ENCODE measurements at places on chromosomes 7 and 10.

DNA sequence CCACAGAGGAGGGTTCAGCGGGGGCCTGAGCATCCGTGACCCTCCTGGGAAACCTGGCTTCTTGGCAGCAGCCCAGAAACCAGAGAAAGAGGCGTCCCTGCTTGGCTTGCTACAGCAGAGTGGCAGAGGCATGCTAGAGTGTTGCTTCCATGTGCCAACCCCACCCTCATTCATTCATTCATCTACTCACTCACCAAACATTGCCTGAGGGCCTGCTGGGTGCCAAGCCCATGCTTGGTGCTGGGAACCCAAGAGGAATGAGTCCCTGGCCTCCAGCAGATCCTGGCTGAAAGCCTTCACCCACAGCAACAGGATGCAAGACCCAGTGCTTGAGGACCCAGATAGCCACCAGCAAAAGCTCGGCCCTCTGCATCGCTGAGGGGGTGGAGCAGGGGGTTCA lies 129.0 kb downstream of the CDH23 start:
- no peak for DNase-seq

- DNase-seq, result no peak
Observed at GRCh38 chr7:158815083-158815799, 14.1 kb downstream of the ESYT2 start.

DNA sequence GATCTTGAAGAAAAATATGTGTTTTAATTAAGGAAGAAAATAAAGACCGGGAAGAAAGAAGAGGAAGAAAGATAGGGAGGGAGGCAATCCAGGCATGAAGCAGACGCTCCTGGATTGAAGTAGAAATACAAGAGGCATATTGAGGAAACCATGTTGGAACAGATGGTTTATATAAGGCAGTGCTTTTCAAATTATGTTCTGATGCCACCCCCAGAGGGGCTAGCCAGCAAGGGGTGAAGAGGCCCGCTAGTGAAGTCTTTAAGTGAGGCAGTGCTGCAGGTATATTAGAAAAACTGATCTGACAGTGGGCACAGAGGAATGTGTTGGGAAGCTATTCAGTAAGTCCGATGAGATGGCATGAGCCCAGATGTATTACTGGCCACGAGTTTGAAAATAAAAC lies 40.1 kb downstream of the REEP3 start:
- DNase-seq, result no peak

- DNase-seq, result no peak
Observed at GRCh38 chr7:18778594-18778993, 283.0 kb downstream of the HDAC9 start.

DNA sequence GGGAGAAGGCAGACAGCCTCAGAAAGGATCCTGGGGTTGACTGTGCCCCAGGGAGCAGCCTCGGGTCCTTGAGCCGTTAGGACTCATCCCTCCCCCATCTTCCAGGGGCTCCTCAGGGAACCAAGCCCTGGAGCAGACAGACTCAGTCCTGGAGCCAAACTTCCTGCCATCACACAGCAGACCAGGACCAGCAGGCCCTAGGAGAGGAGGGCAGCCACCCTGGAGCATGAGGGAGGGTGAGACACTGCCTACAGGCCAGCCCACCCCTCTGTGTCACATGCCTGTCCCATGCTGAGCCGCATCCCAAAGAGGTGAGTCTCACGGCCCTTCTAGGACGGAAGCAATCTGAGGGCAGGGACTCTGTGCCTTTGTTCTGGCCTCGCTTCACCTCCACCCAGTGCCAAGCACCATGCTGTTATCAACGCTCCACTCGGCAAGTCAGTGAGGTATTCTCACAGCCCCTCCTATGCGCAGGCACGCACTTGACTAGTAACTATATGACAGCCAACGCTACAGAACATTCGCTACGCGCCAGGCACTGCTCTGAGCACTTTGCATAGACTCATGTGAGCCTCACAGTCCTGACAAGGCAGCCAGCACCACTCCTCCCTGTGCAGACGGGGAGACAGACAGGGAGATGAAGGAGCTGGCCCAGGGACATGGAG lies 19.1 kb downstream of the MAD1L1 start:
- no peak for DNase-seq

- no peak for DNase-seq
Observed at GRCh38 chr7:158778471-158778870, 50.8 kb downstream of the ESYT2 start.

DNA sequence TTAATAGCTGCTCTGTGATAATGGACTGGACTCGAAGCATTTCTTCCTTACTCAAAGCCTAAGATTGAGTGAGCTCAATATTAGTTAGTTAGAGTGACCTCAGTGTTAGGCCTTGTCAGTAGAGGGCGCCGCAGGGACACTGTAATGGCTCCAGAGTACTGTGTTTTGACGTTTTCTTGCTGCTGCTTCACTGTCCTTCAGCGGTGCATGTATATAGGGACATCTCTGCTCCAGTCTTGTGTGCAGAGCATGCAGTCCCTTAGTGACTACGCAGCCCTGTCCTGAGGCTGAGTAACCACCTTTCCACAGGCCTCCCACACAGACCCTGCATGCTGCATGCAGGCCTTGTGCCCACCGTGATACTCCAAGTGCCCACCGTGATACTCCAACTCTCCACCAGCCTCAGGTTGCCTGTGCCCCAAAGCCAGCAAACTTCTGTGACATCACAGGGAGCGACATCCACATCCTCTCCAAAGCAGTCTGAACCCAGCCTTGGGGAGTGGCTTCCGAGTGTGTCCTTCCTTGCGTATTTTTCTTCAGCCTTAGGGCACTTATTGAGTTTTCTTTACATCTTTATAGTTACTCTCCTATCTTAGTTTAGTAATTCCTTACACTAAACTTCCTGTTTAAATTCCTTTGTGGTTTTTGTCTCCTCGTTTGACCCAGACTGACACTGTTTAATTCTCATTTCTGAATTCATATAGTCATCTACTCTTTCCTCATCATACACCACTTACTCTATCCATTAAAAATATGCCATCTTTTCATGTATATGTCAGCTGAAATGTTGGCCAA lies 118.2 kb downstream of the JAZF1 start:
- peak; percentile 22 for DNase-seq

DNA sequence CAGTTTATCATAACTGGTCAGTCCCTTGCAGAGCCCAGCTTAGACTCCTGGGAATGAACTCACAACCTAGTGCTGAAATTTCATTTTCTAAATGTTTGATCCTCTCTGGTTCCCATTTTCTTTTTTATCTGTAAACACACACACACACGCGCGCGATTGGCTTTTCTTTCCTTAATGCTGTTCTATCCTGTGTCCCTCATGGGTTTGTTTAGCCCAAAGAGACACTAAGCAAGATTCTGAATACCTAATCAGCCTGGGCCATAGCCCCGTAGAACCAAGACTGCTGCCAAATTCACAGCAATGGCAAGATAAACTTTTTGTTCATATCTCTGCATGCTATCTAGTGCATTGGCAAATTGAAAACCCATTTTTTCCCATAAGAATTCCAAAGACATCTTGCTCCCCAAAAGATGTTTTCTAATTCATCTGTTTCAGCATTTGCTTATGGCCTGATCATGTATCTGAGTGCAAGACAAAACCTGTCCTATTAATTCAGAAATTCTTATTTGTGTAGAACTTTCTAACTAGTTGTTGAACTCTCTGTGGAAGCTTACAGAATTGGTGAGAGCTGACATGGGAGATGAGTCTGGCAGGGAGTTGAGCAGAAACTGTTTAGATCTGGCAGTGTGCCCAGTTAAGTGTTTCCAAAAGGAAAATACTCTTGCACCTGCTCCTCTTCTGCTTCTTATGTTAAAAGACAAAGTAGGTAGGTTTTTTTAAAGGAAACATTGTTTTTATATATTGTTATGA lies 1.8 kb upstream of the IFIT1 start:
- DNase-seq, result no peak

GRCh38 chr7:29177963-29178600 lies 16.5 kb upstream of the CHN2 start:
- no peak for DNase-seq

DNA sequence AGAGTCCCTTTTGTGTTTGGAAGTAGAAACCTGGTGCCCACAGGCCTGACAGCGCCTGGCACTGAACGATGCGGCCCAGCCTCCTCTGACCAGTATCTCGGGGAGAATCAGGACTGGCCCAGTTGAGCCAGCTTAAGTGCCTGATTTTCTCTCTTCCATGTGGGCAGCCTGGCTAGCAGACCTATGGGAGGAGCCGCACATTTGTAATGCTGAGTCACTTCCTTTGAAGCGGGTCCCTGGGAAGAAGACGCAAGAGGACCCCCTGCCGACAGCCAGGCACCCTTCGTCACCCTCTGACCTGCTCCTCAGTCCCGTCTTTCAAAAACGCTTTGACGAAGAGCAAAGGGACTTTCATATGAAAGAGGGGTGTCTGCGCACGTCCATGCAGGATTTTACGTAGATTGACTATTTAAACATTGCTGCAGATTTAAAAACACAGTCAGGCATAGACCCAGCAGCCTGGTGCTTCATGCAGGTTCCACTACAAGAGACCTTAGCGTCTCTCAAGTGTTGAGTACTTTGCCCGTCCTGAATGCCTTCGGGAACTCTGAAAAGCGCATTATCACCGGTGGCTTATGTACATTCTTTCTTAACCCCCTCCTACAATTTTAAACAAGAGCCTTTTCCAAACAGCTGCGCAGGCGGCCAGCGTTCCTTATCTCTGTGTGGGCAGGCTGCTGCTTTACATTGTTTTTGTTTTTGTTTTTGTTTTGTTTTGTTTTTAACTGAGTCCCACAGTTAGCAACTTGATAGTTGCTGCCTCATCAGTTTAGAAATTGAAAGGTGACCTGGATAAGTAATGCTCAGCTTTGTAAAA lies 36.5 kb upstream of the AP5Z1 start:
- DNase-seq, result no peak

DNA sequence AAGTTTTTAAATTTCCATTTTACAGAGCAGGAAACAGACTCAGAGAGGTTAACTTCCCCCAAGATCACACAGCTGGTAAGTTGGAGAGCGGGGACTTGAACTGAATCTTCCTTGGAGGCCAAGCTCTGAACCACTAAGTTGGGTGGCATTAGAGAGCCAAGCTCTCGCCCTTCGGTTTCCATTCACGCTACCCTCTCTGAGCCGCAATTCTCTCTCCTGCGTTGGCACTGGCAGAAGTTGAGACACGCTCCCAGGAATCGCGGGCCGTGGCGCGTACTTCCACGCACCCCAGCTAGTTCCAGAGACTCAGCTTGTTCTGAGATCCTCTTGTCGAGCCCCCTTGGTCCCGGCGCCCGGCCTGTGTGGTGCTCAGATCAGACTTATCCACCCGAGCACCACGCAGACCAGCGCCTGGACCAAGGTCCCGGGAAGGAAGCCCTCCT lies 29.3 kb upstream of the VAX1 start:
- no peak for DNase-seq

- DNase-seq, result no peak
Observed at GRCh38 chr10:47058961-47059391, 147.7 kb downstream of the PTPN20 start.

GRCh38 chr7:105228555-105228954 lies 160.2 kb downstream of the SRPK2 start:
- no peak for DNase-seq

DNA sequence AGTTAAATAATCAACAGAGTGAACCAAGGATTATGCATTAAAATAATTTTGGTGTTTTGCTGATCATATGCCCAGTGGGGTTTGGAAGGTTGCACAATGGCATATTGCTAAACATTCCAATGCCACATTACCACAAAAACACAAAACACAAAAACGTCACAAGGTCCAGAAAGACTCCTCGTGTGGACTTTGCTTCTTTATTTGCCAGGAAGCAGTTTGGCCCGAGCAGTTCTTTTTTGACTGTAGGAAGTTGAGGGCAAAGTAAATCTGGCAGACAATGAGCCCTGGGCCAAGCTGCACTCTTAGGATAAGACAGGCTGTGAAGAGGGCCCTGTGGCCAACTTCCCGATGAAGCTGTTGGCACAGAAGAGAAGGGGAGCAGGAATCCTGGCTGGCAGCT lies 39.2 kb upstream of the SLC35B4 start:
- no peak for DNase-seq

GRCh38 chr10:33716501-33717267 lies 382.2 kb upstream of the NRP1 start:
- no peak for DNase-seq

- DNase-seq, result no peak
Observed at GRCh38 chr10:24711465-24711864, 12.2 kb downstream of the ARHGAP21 start.

GRCh38 chr7:96316949-96317348 lies 4.9 kb downstream of the SLC25A13 start:
- DNase-seq, result no peak
